HFFc6 (cell line): ENCODE measurements at places on chromosomes 6 and 20.
A peak's percentile ranks its signal among the peaks of the same experiment; 100 is the strongest.

DNA sequence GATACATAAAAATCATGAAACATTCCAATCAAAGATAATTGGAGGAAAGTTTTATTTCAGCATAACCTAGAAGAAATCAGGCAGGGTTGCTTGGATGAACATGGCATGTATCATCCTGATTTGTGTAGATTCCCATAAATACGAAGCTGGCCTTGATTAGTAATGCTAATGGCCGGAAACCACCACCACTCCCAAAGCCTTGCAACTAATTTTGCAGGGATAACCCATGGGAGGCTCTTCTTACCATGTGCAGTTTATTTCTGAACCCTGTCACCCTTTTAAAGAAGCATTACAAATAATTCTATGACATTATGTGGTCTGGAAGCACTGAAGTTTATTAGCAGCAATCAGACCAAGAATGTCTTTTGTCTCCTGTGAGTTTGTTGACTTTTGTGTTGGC lies 80.8 kb downstream of the AIG1 start:
- DNase-seq: peak; percentile 64

- no peak for DNase-seq
Measured at GRCh38 chr6:139470997-139471396, 96.5 kb upstream of the CITED2 start.

- DNase-seq: no peak
Measured at GRCh38 chr20:12023194-12023795, 105.6 kb downstream of the BTBD3 start.

GRCh38 chr6:16267428-16268263 lies 29.3 kb downstream of the GMPR start:
- no peak for DNase-seq

GRCh38 chr6:57313711-57314471 lies 3.5 kb upstream of the PRIM2 start:
- DNase-seq: peak; percentile 100

DNA sequence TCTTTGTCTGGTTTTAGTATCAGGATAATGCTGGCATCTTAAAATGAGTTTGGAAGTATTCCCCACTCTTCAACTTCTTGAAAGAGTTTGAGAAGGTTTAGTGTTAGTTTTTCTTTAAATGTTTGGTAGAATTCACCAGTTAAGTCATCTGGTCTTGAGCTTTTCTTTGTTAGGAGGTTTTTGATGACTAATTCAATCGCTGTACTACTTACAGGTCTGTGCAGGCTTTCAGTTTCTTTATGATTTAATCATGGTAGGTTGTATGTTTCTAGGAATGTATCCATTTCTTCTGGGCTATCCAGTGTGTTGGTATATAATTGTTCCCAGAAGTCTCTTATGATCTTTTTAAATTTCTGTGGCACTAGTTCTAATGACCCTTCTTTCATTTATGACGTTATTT lies 215.5 kb downstream of the LRFN2 start:
- DNase-seq: no peak

GRCh38 chr6:126300735-126301134 lies 39.2 kb upstream of the CENPW start:
- no peak for DNase-seq

- DNase-seq: no peak
Measured at GRCh38 chr6:30955367-30956042, 14.7 kb downstream of the MUCL3 start.

- DNase-seq: no peak
Measured at GRCh38 chr6:160121981-160122380, 366 bp downstream of the SLC22A1 start.

- DNase-seq: no peak
Measured at GRCh38 chr20:6770786-6771100, 3.3 kb downstream of the BMP2 start.

- peak; percentile 33 for DNase-seq
Measured at GRCh38 chr6:41257369-41258195, 28.9 kb downstream of the TREM1 start.

DNA sequence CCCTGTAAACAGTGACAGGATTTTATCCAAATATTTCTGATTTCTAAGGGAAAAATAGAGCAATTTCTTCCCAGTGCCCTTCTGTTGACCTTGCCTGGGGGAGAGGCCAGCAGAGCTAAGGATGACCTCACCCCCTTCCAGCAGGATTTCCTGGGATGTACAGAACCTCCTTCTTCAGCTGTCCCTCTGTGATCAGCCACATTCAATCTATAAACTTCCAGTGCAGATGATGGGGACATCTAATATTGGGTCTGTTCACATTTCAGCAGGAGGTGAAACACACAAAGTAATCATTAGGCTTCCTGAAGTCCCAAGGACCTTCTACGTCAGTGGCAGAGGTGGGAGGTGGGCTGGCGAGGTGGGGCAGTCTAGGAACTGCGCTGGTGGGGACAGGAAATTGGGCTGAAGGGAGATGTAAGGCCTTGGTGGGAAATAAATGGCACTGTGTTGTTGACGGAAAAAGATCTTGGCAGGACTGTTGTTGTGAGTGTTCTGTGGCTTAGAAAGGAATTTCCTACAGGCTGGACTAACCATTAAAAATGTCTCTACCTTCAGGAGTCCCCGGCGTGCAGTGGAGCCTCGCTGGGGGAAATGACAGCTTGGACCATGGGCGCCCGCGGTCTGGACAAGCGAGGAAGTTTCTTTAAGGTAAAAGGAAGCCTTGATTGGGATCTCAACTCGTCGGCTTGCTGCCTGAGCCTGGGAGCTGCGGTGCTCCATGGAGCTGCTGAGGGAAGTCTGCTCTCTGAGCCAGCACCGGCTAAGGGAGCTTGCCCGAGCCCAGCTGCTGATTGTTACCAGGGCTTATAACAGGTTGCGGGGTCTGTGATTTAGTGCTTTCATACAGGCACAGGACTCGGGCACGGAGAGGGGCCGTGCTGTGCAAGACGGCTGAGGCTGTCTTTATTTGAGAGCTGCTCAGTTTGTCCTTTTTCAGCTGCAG lies 127.9 kb upstream of the NAA20 start:
- DNase-seq: peak; percentile 52

DNA sequence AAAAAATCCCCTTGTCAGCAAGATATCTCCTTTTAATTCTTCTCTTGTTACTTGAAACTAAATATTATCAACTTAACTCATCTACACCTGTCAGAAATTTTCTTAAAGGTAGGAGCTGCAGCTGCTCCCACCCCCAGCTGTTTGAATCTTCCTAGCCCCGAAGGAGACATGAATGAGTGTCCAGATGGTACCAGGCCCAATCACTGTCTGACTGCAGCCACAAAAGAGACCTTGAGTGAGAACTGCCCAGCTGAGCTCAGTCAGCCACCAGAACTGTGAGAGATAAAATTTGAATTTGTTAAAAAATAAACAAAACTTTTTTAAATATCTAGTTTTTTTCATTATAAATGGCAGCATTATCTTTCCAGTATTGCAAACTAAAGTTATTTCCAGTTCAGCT lies 84.7 kb downstream of the PRSS35 start:
- no peak for DNase-seq

DNA sequence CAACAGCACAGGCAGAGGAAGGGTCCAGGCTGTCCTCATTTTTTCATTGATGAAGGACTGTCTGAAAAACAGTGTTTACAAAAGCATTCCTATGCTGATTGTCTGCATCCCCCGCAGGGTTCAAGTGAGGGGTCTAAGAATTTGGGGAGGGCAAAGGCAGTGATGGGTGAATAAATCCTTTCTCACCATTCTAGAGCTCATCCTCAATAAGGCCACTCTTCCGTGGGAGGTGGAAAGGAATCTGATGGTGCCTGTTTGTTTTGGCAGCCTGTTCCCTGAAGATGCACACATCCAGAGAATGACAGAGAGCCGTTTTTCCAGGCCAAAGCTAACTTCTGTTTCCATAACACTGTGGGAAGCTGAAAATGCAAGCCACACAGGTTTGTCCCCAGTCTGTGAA lies 164.5 kb downstream of the MOXD1 start:
- DNase-seq: peak; percentile 43

DNA sequence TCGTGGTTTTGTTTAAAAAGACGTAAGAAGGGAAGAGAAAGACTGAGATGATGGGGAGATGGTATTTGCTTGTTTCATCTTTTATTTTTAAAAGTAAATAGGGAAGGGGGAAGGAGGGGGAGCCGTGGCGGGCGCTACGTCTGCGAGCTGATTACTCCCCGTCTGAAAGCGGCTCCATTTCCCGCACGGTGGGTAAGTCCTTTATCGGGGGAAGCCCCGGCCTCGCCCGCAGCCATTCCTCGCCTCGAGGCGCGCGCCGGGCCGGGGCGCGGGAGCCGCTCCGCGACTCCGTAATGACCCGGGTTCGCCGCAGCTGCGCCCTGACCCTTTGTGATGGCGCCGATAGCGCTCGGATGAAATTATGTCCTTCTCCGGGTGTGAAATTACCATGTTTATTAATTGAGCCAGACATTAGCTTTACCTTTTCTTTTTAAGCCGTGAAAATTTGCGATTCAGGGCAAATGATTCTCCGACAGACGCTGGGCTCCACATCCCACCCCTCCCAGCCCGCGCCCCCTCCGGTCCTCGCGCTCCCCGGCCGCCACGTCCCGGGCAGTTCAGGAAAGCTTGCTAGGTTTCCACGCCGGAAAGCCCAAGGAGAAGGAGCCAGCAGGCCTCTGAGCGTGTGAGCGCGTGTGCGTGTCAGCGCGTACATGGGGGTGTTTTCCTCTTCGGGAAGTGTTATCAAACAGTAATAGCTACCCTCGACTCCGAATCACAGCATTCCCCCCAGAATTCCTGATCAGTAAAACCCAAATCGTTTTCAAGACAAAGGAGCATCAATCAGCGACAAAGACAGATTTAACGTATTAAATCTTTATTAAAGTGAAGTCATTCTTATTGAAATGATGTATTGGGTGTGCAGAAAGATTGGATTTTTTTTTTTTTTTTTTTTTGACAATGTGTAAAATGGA lies 30.0 kb downstream of the TFAP2A start:
- no peak for DNase-seq

- DNase-seq: no peak
Measured at GRCh38 chr6:109867009-109867969, 110.8 kb upstream of the GPR6 start.

GRCh38 chr6:27040244-27041042 lies 207.1 kb upstream of the PRSS16 start:
- DNase-seq: no peak

DNA sequence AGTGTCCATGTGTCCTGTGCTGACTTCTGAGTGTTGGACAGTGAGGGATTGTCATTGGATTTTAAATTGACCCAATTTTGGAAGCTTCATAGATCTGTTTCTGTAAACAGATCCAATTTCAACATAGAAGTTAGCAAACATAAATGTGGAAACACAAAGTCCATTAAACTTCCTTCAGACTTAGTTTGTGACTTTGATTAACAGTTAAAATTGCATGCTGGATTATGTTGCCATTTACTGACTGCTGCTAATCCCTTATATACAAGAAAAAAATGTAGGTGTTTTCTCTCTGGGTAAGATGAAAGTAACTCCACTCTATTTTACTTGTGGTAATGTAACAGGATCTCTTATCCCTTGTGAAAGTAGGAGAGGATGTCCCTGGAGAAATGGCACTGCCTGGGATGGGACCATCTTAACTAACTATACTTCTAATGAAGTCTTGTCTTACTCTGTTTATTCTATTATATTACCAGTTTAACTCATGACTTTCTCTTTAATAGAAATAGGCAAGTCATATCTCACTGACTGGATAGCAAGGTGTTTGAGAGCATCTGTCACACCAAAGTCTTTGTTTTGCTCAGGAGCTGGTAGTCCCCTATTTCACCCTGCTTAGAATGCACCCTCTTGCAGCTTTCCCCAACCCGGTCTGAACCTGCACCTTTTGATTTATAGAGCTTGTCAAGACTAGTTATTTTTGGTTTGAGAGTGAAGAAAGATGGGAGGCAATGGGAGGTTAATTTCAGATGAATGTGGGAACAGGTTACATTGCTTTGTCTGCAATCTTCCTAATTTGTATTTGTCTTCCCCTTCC lies 7.2 kb downstream of the TPX2 start:
- no peak for DNase-seq

DNA sequence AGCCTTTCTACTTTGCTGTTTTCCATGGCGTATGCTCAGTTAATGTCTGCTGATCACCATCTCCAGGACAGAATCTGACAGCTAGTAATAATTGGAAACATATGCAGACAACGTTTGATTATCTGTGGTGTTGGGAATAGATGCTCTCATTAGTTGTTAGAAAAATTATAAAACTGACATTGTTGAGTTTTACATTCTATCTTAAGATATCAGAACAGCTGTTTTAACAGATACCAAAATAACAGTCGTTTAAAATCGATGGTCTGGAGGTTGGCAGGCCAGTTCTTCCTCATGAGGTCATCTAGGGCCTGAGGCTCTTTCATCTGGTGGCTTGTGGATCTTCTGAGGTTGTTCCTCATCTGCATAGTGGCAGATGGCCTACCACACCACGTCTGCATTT lies 137.6 kb downstream of the AIG1 start:
- no peak for DNase-seq

GRCh38 chr20:53711333-53712211 lies 117.9 kb upstream of the ZNF217 start:
- no peak for DNase-seq

DNA sequence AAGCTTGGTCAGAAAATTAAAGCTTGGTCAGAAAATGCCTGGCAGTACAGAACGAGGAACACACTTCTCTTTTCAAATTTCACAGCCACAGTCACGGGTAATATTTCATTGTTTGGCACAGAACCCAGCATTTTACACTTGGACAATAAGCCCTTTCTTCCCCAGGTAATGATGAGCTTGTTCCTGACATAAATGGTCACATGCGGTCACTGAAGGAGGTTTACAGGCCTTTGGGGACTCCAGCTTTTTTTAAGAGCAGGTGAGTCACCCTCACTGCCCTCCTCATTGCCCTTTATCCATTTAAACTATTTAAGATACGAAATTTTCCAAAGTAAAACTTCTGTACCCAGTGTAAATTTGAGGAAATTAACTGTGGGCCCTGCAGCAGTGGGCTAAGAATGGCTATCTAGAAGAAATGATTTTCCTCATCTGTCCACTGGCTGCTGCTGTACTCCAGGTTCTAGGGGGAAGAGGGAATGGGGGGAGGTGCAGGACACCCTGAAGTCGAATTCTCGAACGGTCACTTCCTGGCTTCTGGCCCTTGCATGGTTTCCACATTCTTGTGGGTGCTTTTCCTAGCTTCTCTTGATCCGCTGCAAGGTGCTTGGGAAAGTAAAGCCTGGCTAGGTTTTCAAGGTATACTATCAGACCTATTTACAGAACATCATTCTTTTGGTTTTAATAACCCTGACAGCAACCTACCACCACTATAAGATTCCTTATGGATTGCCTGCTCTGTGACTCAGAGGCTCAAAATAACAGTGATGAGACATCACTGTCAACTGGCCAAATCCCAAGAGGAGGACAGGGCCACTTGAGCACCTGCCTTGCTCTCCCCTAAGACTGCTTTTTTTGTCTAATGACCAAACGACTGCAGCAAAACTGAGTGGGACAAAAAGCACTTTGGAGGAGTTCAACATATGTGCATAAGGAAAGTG lies 75.8 kb downstream of the PREP start:
- peak; percentile 79 for DNase-seq

DNA sequence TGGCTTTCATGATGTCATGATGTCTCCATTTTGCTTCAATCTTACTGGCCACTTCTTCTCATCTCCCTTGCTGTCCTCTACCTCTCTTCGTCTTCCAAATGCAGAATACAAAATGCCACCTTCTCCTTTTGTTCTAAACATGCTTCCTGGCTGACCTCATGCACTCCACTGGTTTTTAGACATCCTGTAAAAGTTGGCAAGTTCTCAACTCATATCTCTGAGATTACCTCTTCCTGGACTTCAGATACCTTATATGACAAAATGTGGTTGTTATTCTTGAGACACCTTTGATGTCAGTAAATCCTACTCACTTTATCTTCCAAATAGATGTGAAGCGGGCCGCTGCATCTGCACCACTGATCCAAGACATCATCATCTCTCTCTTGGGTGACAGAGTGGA lies 212.7 kb upstream of the FOXA2 start:
- no peak for DNase-seq
